NCI-H1048 (cell line): ENCODE measurements at places on chromosomes 11 and 22.

- DNase-seq = no peak
Measured at GRCh38 chr11:15119352-15119751, 4.6 kb downstream of the INSC start.

DNA sequence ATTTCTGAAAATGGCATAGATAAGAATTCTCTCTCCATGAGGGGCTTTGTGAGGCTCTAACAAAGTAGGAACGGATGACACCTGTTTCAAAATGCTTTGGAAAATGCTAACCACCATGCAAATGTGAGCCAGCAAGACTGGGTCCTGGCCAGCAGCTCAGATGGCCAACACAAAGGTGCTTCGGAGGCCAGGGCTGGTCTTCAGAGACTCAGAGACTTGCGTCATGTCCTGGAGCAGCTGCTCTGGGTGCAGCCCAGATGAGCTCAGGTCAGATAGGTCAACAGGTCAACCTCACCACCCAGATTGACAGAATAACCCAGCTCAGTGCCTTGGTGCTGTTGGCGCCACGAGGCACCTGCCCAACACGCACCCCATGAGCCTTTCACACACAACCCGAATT is 12.0 kb upstream of the TMEM121B start:
- DNase-seq = no peak

- no peak for DNase-seq
Measured at GRCh38 chr22:39727541-39727940, 157.0 kb downstream of the CACNA1I start.

DNA sequence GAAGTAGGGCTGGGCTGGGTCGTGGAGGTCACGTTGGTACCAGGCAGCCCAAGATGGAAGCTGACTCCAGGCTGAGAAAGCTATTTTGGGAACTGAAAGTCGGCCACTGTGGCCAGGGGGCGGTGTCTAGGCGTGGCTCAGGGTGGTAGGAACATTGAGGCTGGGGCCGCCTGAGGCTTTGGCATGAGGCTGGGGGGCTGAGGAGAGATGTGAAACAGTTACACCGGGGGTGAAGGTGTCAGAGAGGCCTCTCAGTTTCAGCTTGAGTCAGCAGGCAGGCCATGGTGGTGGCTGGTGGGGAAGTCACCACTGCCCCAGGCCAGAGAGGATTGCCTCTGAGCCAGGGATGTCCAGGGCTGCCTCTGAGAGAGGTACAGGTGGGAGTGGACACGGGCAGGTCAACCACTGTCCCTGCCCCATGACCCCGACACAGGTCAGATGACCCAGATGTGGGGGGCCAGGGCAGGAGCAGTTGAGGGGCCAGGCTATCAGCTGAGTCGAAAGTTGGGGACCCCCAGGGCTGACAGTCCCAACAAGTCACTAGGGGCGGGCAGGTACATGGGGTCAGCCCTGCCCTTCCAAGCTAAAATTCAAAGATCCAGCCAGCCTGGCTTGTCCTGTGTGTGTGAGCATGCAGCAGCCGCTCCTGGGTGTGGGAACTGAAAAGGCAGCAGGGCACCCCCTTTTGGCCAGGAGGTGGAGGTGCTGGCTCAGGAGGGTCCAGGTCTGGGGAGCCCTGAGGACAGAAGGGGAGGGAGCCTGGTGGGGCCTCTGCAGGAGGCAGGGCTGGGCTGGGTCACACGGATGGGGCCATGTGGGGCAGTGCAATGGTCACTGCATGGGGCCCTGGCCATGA is 7.2 kb downstream of the KCNK7 start:
- no peak for DNase-seq

GRCh38 chr22:33544707-33545106 is 375.6 kb downstream of the LARGE1 start:
- DNase-seq = no peak

GRCh38 chr11:124640666-124641065 is 18.0 kb downstream of the TBRG1 start:
- no peak for DNase-seq

- peak; percentile 7 for DNase-seq
Measured at GRCh38 chr11:22703040-22703439, 36.6 kb downstream of the GAS2 start.

- DNase-seq = no peak
Measured at GRCh38 chr11:61698173-61698948, 18.2 kb downstream of the DAGLA start.

DNA sequence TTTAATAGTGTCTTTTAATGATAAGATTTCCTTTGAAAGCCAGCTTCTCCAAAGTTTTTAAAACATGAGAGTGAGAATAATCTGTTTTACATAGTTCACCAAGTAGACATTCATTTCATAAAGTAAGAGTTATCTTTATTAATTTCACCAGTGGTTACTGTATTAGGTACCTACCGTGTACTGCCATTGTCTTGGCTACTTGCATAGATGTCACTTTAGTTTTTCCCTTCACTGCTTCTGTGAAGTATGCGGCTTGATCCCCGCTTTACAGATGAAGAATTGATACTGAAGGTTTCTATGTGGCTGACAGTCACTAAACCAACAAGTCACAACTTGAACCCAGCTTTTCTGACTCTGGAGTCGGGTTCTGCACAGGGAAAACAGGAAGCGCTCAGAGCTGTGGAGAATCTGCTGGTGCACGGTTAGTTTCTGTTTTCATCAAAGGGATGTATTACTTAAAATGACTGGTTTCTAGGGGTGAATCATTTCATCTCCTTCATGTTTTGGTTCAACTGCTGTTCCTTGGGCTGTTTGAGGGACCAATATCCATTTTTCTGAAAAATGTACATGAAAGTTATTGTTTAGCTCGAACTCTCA is 39.3 kb upstream of the MYO18B start:
- DNase-seq = no peak
